ENCODE measurements at places on chromosomes 3 and 15.
A peak's percentile ranks its signal among the peaks of the same experiment; 100 is the strongest.

- no peak for DNase-seq
Measured at GRCh38 chr3:58004973-58005372, 3.2 kb upstream of the FLNB start.

DNA sequence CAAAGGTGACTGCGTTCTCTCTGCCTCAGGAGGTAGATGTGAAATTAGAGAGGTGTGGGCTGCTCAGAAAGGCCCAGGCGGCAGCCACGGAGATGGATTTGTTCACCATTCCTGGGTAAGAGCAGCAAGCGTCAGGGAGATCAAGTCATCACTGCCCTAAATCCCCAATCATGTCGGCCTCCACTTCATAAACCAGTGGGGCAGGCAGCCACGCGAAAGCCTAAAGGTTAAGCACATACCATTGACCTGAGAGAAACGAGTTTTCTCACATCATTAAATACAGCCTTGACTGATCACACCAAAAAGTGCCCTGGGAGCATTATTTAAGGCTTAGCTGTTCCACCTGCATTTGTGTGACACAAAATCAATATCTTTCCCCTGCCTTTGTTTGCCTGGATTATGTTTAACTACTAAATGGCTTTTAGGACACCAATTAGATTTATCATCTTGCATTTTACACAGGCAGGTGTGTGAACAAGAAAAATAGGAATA is 50.7 kb upstream of the FOXB1 start:
- DNase-seq: no peak

DNA sequence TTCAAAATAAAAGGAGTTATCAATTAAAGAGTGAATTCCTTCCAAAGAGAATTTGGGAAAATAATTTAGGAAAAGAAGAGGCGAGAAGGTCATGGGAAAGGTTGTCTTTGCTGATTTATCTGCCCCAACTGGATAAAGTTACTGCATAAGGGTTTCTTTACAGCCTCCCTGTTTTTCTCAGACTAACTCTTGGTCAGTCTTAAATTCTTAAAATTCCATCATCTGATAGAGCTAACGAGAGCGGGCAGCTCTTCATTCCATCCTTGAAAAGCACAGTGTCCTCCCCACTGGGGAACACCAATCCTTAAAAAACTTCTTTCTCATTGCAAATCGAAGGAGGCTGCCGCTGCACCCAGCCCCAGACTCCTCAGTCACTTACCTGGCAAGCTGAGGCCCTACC is 107.2 kb downstream of the PGPEP1L start:
- DNase-seq: no peak

GRCh38 chr15:99439524-99439835 is 126.3 kb upstream of the MEF2A start:
- no peak for DNase-seq

GRCh38 chr15:65666257-65666656 is 44.5 kb downstream of the SLC24A1 start:
- DNase-seq: peak; percentile 21

DNA sequence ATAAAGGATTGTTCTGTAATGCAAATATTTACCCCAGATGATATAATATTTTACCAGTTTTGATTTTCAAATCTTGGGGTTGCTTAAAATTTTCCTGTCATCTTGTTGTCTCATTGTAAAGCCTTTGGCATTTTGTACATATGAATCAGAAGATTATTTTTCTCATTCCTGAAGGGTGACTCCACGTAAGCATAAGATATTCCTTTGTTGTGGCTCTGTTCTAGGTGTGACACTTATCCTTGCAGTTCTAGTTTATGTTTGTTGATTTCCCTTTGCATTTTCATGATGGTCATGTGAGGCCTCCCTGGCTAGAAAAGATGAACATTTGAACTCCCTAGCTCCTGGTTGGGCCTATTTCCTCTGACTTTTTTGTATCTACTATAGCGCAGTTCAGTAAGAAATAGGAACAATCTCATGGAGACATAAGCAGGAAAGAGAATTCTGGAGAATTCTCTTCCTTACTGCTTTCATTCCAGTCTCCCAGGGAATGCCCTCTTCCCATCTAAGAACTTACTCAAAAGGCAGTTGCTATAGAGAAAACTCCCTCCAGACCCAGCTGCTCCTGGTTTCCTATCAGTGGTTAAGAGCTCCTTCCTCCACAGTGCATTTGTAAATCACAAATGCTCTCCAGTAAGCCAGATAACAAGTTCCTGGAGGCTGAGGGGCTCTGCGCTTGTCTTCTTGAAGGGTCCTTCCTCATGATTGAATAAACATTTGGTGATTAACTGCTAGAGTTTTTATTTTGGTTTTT is 124.7 kb downstream of the WNT5A start:
- no peak for DNase-seq

- DNase-seq: peak; percentile 32
Measured at GRCh38 chr15:62742409-62743171, 300.0 kb upstream of the TPM1 start.

GRCh38 chr15:33517944-33518343 is 207.2 kb downstream of the RYR3 start:
- no peak for DNase-seq

DNA sequence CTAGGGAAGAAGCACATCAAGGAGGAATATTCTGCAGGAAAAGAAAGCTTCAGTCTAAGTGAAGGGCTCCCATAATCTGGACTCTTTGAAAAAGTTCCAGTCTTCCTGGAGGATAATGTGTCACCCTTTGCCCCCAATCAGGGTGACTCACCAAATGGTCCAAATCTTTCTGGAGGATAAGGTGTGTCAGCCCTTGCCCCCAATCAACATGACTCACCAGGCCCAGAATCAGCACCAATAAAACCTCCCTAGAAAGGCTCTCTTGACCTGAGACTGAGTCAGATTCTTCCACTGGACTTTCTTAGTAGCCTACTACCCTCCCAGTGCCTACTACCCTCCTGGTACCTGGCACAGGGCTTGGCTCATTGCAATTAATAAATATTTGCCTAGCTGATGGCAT is 9.5 kb upstream of the ARL14 start:
- no peak for DNase-seq

DNA sequence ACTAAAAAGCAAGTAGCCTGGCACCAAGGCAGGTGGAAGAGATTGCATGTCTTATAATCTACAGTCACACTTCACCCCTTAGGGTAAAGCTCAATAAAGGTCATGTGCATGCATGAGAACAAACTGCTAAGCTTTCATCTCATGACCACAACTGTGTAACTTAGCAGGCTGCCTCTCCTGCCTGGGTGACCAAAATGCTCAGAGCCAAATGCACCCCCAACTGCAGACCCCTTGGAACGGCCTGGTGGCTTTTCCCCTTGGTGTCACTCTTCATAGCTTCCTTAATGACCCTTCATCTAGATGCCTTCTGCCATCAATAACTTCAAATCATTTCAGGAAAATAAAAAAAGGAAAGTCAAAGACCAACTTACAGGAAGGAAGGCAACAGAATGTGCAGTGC is 88.1 kb downstream of the ADAMTS17 start:
- DNase-seq: no peak

- no peak for DNase-seq
Measured at GRCh38 chr3:125602752-125603649, 7.7 kb upstream of the OSBPL11 start.

- no peak for DNase-seq
Measured at GRCh38 chr15:99021027-99021627, 13.5 kb upstream of the PGPEP1L start.

DNA sequence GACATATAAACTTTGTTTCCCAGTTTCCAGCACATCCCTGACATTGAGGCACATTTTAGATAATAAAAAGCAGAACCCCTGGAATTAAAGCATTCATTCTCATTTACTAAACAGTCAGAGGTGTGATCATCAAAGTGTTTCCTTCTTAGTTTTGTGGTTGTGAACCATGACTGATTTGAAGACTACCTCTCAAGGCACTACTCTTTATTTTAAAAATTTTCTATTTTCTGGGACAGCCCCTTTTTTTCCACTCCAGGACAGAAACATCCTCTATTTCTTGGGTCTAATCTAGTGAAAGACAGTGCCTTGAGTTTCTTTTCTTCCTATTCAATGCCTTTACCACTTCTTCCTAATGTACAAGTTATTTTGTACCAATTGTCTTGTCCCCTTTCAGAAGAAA is 5.2 kb downstream of the SST start:
- DNase-seq: no peak

GRCh38 chr3:30855400-30856292 is 38.8 kb downstream of the GADL1 start:
- DNase-seq: no peak

DNA sequence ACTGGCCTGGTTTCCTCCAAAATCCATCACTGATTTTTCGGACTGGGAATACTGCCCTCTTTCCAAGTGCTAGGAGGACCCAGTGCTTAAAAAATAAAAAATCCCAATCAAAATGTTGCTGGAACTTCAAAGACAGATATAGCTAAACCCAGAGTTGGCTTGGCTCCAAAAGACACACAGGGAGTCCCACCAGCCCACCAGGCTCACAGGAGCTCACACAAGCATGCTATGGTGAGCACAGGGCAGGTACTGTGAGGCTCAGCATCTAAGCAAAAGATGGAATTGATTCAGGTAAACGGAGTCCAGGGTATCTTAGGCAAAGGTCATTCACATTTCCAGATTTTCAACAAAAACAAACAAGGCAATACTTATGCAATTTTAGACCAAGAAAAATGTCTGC is 3.7 kb downstream of the TRANK1 start:
- DNase-seq: no peak

DNA sequence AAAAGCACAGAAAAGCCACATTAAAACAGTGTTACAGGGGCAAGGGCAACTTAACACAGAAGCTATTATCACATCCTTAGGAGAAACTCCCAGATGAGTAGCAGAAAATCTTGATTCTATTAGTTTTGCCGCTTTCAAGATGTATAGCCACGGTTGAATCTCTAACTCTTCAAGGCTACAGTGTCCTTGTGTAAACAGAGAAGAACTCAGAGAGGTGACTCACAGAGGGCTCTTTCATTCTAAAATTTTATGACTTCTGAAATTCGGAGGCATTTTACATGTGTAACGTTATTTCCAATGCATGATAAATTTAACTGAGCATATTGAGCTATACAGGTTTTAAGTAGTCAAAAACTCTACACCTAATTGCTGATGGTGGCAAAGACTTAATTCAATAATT is 846.6 kb downstream of the GBE1 start:
- no peak for DNase-seq

- no peak for DNase-seq
Measured at GRCh38 chr3:69540706-69541581, 155.1 kb upstream of the FRMD4B start.

- no peak for DNase-seq
Measured at GRCh38 chr15:59862191-59863155, 141.6 kb upstream of the FOXB1 start.

DNA sequence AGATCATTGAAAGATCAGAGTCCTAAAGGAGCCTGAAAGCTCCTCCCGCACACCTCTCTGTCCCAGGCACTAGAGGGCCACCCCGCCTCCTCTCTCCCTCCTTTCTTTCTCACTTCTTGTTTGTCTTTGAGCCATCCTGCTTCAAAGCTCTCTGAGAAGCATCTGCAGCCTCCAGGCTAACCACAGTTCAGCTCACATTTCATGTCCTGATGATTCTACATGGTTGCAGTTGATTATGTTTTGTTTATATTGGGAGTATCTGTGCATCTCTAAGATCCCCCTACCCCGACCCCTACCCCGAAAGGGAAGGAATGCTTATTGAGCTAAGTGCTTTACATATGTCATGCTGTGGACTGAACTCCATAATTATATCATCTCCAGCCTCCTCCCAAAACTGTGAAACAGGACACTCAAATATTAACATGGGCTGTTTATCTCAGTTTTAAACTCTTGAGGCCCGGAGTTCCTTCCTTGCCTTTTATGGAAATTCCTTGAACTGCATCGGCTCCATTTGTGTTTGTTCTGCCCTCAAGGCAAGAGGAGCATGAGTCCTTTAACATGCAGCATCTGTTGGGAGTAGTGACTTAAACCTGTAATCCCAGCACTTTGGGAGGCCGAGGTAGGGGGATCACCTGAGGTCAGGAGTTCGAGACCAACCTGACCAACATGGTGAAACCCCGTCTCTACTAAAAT is 30.9 kb downstream of the MGLL start:
- DNase-seq: peak; percentile 36

GRCh38 chr3:125587039-125587648 is 8.2 kb downstream of the OSBPL11 start:
- DNase-seq: no peak

GRCh38 chr3:46675426-46675825 is 18.1 kb downstream of the ALS2CL start:
- DNase-seq: no peak

- no peak for DNase-seq
Measured at GRCh38 chr15:32919749-32920414, 202.1 kb downstream of the GREM1 start.

GRCh38 chr3:191331388-191331787 is 1.1 kb upstream of the UTS2B start:
- peak; percentile 24 for DNase-seq

GRCh38 chr15:101194546-101195125 is 57.2 kb downstream of the CHSY1 start:
- DNase-seq: no peak

DNA sequence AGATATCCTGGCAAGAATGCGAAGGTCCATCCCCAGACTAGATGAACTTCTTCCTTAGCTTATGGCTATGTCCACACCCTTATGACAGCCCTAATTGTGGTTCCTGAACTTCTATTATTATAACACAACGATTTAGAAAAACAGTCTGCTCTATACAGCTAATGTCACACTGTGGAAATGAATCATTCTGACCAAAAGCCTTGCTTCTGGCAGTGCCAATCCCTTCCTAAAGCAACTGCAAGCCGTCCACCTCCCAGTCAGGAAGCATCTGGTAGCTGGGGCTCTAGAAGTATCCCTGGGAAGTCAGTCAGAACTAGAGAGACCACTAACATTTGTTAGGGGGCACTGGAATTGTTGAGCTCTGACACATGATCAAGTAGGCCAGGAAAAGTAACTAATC is 45.0 kb downstream of the MYO5A start:
- no peak for DNase-seq

All from SW 1271 (cell line).